Upper lobe of left lung (tissue), 6 donors: ENCODE measurements at places on chromosomes 5 and 9. TPM values are rescaled to one million over a fixed set of nuclear protein-coding genes. Genes with fewer than 3 reads are reported as not detected.

Gene MAML1
- total RNA-seq = 25.3 TPM

DNA sequence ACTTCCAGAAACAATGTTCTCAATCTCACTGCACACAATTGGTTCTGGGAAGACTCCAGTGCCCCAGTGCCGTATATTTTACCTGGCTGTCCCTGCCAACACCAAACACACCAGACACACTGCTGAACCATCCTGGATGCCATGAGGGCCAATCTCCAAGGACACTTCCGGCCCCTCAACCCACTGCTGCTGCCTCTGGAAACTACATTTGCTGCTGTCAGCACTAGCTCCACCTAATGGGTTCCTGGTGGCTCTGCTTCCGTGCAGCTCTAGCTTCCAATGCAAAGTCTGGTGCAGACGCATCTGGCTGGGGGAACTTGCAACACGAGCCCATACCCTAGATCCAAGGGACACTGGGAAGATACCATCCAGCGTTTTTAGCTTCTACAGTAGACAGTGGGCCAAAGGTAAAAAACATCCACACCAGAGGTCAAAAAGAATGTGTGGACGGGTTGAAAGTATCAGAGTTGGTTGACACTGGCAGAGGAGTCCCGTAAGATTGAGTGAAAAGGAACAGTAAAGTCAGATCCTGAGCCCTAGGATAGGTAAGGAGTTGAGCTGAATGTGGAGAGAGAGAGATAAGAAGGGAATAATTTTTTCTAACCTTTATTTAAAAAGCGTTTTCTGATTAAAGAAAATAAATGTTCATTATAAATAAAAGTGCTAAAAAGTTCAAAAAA, 99.7 kb upstream of the KIF2A start:
- H3K27me3 ChIP-seq = no peaks in the 10 kb centered on the region
- no peak for DNase-seq
- no peaks in the 10 kb centered on the region for H3K36me3 ChIP-seq

GRCh38 chr5:82992646-82993045, 84.5 kb downstream of the TMEM167A start:
- H3K4me3 ChIP-seq = no peak overlapping the region
- no peak for DNase-seq
- H3K4me1 ChIP-seq = no peaks in the 10 kb centered on the region

DNA sequence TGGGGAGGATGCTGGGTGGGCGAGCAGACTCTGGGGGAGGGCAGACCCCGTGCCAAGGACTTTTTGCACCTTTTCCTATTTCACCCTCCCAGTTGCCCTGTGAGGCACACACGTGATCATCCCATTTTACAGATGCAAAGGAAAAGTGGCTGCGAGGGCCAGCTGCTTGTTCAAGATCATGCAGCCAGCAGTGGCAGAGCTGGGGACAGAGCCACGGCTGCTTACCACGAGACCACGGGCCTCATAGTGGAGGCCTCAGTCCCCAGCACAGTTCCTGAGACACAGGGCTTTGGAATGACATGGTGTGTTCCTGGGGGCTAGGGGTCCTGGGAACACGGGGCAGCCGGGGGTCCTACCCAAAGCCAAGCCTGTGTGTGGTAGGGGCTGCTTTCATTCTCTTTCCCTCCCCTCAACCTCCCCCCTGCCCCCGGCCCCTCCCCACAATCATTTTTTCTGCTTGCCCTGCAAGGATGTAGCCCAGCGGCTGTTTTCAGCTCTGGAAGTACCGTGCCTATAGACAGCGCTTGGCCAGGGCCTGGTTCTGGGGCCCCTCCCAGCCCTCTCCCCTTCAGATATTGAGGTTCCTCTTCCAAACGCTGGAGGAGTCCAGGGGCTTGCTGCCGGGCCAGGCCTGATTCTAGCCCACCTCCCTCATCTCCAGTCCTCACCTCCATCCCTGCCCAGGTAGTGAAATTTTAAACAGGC, 58.5 kb upstream of the IER5L start:
- no peaks in the 10 kb centered on the region for H3K36me3 ChIP-seq
- no peaks in the 10 kb centered on the region for H3K4me1 ChIP-seq
- H3K4me3 ChIP-seq = no peak overlapping the region
- H3K27me3 ChIP-seq = no peaks in the 10 kb centered on the region
- no peak overlapping the region for H3K27ac ChIP-seq

Gene CSF2
- total RNA-seq = 10.0 TPM

GRCh38 chr5:40672425-40672824, 7.3 kb upstream of the PTGER4 start:
- H3K36me3 ChIP-seq = no peaks in the 10 kb centered on the region
- peaks cover 5% of the 10 kb centered on the region for H3K4me1 ChIP-seq
- no peak for DNase-seq
- no peak overlapping the region for H3K4me3 ChIP-seq
- H3K27me3 ChIP-seq = no peaks in the 10 kb centered on the region

- H3K4me3 ChIP-seq = no peak overlapping the region
- H3K27ac ChIP-seq = no peak overlapping the region
- peaks cover 10% of the 10 kb centered on the region for H3K36me3 ChIP-seq
- no peaks in the 10 kb centered on the region for H3K27me3 ChIP-seq
Observed at GRCh38 chr5:111129938-111130337, 37.8 kb downstream of the WDR36 start.

Gene BTNL8
- 1.2 TPM for total RNA-seq

Gene PRDM9
- total RNA-seq = not detected

- no peak overlapping the region for H3K4me3 ChIP-seq
- DNase-seq = no peak
- no peak overlapping the region for H3K27ac ChIP-seq
- H3K4me1 ChIP-seq = no peaks in the 10 kb centered on the region
- no peaks in the 10 kb centered on the region for H3K27me3 ChIP-seq
Observed at GRCh38 chr9:122498883-122499288, 11.7 kb upstream of the OR1J2 start.

GRCh38 chr5:126865299-126865698, 88.4 kb downstream of the LMNB1 start:
- H3K27me3 ChIP-seq = no peaks in the 10 kb centered on the region
- peaks cover 3% of the 10 kb centered on the region for H3K4me1 ChIP-seq
- H3K36me3 ChIP-seq = no peaks in the 10 kb centered on the region
- no peak for DNase-seq
- no peak overlapping the region for H3K27ac ChIP-seq

DNA sequence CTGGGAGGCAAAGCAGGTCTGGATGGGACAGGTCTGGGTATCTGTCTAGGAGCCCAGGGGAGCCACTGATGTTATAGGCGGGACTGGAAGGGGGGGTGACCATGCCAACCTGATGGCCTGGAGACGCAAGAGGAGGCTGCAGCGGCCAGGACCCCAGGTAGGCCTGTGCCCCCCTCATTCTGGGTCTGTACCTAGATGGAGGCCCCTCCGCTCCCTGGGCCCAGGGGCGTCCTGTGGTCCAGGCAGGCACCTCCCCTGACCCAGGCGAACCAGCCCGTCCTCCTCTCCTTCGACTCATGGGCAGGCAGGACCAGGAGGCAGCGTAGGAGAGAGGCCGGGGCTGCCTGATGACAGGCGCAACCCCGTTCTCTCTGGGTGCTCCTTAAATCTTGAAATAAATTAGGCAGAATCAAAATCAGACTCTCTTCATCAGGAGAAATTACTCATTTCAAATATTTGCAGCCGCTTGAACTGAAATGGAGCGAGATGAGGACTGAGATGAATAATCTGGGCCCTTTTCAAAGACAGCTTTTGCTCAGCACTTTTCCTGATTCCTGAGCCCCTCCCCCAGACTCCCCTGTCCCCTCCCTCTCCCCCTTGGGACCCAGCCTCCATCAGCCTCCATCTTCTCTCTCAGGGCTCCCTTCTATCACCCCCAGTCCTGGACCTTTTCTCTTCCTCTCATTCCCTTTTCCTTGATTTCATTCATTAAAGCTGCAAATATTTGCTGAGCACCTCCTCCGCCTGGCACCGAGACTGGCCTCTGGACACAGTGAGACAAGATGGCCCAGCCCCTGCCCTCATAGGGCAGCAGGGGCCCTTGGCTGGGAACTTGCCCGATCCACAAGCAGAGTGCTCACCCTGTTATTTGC, 46.8 kb upstream of the IER5L start:
- no peaks in the 10 kb centered on the region for H3K36me3 ChIP-seq
- H3K27ac ChIP-seq = peak overlapping the region; percentile 15
- no peak overlapping the region for H3K4me3 ChIP-seq
- no peak for DNase-seq
- H3K4me1 ChIP-seq = peaks cover 6% of the 10 kb centered on the region

Gene C5orf52
- not detected for total RNA-seq

Gene RORB
- 2.1 TPM for total RNA-seq

DNA sequence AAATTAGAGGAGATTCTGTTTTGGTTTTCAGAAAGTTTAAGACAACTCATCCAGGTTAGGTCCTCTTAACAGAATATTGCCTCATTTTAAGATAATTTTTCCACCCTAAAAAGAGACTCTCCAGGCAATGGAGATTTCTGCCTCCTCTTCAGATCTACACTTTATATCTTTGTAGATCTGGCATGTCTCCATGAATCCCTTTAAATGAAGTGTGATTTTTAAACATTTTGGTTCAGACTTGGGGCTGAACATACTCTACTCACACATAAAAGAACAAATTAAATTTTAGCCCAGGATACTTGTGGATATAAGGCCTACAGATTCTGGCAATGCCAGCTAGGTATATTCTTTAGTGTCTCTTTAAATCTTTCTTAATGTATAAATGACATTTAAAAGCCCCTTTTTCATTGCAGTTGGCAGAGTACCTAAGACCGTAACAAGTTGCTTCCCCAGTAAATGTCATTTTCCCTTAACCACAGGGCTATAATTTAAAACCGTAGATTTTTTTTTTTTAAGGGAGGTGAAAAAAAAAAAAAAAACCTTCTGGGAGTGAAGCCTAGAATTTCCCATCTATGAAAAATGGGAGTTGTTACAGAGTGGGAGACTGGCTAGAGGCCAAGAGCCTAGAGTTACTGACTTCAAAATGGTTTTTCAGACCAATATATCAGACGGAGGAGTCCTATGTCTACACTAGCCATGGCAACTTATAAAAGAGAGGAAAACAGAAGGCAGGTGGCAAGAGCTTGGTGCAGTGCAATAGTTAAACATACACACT, 207.8 kb upstream of the TARS1 start:
- no peaks in the 10 kb centered on the region for H3K36me3 ChIP-seq
- no peaks in the 10 kb centered on the region for H3K4me1 ChIP-seq
- H3K4me3 ChIP-seq = no peak overlapping the region
- no peak overlapping the region for H3K27ac ChIP-seq
